ENCODE measurements at places on chromosomes 12 and 14.

- DNase-seq: no peak
Measured at GRCh38 chr14:67060546-67060945, 128.7 kb upstream of the GARIN2 start.

DNA sequence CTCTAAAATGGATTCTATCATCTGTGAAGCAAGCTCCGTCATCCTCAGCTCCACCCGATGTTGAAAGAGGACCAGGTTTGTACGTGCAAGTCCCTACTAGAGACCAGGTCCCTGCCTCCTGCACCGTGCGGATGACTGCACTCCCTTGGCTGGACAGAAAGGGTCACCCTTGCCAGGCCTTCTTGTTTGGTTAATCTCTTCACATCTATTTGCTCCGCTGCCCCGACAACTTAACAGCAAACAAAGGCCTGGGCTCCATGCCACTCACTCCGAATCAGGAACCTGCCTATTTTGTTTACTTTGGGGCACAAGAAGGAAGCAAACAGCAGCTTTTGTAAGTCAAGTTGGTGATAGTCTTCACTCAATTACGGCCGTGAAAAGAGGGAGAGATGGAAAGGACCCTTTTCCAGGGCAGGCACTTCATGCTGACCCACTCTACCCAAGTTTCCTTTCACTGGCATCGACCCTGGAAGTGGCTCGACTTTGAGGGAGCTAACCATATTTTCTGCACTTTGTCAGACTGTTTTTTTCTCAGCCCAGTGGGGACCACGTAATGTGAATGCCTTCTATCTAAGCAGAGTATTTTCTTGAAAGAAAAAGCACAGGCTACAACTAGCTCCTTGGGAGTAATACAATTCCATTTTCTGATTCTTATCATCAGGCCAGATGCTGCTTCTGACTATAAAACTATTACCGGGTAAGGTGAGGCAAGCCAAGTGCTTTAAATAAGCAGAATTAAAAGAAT lies 202.6 kb downstream of the FOXN3 start:
- no peak for DNase-seq

DNA sequence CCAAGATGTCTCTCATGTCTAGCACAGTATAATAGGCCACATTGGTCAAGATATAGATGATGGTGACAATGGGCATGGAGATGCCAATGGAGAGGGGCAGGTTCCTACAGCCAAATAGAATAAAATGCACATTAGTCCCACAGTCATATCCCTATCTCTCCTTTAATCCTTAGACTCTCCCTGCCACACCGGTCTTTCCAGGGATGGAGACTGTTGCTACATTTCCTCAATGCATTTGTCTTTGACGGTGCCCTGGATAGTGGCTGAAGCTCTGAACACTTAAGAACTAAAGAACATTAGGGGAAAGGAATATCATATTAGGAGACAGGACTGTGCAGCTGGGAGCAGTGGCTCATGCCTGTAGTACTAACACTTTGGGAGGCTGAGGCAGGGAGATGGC lies 9.7 kb downstream of the OXA1L start:
- no peak for DNase-seq

DNA sequence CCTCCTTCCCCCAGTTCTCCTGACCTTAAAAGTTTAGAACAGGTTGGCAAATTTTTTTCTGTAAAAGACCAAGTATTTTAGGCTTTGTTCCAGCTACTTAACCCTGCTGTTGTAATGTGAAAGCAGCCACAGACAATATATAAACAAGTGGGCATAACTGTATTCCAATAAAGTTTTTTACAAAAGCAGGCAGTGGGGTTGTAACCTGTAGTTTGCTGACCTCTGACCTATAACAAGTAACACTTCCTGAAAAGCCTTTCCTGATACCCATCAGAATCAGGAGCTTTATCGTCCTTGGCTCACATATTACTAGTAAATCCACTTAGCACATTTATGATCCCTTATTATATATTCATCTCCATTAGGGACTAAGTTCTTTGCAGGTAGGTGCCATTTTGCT lies 13.1 kb upstream of the SMARCC2 start:
- no peak for DNase-seq

DNA sequence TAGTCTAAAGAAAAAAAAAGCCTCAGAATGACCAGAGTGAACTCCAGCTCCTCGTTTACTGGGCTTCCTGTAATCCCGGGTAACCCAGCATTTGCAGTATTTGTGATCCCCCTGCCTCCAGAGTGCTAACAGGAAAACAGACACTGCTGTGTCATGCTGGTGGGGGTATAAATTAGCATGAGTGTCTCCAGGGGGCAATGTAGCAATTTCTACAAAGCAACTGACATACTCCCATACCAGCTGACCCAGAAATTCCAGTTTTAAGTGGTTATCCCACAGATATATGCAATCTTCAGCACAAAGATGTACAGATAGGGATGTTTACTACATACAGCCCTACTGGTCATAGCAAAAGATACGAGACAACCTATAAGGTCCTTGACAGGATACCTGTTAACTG lies 18.8 kb downstream of the TTC7B start:
- no peak for DNase-seq

- no peak for DNase-seq
Measured at GRCh38 chr14:55699131-55700057, 119.4 kb downstream of the KTN1 start.

DNA sequence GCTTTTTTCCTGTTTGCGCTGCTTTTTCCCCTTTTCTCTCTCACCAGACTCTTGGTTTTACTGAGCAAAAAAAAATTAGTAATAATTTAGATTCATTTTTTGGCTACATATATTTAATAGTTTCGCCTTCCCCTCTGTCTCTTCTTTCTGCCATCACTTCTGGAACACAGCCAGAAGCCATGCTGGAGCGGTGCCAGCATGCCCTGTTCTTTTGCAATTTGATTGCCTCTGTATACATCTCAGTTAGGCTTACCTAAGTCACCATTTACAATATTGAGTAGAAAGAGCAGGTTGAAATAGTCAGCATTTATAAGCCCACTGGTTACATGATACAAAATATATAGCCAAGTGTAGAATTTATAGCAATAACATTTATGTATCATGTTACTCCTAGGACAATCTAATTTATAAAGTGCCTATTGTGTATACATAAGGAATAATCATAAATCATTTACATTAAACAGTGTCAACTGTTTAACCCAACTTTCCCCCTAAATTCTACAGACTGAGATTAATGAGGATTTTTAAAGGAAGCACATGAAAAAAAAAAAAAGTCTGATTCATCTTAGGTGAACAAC lies 413.8 kb upstream of the SOX5 start:
- DNase-seq: no peak

DNA sequence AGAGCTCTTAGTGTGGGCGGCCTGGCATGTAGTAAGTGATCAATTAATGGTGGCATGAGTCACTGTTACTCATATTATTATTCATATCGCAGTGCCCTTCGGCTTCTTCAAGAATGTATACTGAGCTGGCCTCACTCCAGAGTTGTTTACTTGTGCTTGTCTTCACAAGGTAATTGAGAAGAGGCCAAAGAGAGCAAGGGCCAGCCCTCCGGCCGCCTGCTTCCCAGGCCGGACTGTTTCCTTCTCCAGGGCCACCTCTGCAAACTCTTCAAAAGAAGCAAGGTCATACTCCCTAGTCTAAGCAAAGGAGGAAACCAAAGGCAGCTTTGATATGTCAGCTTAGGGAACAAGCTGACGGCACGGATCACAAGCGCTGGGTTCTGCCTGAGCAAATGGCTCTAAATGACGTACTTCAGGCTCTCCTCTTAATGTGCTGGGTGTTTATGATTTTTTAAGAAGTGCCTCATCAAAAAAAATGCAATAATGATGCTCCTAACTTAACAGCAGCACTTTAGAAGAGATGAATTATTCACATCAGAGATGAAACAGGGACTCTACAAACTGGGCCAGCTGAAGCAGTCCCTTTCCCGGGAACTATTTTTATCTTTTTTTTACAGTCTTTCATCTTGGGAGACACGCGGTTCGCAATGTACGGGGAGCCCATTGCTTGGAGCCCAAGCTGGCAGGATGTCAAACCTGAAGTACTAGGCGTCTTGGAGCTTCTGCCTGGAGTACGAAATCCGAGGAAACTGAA lies 65.6 kb upstream of the DLK1 start:
- no peak for DNase-seq

- no peak for DNase-seq
Measured at GRCh38 chr12:104619305-104619704, 162.6 kb downstream of the CHST11 start.

- no peak for DNase-seq
Measured at GRCh38 chr12:75642226-75642625, 130.8 kb upstream of the KRR1 start.
